ENCODE measurements at places on chromosomes 1 and 21.

DNA sequence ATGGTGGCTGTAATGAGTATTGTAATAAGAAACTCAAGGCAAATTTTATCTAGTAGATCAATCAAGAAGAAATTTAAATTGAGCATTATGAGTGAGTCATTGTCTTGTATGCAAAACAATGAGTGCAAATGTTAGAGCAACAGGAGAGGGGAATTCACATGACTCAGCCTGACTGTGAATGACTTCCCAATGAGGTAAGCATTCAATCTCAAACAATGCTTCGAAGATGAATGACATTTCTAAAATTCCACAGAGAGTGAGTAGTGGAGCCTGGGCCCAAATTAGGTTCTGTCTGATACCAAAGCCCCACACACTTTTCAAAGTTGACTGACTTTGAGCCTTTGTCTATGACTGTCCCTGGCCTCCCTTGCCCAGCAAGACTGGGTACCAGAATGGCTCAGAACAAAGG is 738.0 kb downstream of the PTPRU start:
- DNase-seq = no peak

- DNase-seq = no peak
These were observed 2.8 kb upstream of the EFHD2 start for GRCh38 chr1:15406614-15407559.

DNA sequence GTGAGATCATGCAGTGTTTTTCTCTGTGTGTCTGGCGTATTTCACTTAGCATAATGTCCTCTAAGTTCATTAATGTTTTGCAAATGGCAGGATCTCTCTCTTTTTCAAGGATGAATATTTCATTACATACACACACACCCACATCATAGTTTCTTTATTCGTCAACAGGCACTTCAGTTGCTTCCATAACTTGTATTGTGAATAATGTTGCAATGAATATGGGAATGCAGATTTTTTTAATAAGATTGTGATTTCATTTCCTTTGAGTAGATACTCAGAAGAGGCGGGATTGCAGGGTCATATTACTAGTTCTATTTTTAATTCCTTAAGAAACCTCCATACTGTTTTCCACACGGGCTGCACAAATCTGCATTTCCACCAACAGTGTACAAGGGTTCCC is 134.0 kb downstream of the CLEC20A start:
- no peak for DNase-seq

DNA sequence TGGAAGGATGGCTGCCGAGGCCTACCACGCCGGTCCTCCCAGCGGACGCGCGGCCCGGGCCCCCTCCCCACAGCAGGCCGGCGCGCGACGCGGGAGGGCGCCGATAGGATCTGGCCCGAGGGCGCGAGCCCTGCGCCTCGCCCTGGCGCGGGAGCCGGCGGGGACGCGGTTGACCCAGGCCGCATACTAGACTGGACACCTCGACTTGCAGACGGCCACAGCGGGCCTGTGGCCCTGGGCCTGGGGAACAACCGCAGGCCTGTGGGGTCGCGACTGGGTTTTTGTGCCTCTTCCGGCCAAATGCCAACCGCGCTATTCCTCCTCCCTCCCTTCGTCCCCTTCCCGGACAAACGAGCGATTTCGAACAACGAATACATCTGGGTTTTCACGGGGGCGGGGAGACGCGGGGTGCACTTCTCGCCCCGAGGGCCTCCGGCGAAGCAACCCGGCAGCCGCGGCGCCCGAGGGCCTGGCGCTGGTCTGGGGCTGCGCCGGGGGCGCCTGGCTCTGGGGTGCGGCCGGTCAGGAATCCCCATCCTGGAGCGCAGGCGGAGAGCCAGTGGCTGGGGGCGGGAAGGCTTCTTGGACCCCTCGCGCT is 2.4 kb downstream of the NHLH2 start:
- DNase-seq = no peak

- no peak for DNase-seq
These were observed 35.0 kb upstream of the IFNLR1 start for GRCh38 chr1:24222008-24222605.

DNA sequence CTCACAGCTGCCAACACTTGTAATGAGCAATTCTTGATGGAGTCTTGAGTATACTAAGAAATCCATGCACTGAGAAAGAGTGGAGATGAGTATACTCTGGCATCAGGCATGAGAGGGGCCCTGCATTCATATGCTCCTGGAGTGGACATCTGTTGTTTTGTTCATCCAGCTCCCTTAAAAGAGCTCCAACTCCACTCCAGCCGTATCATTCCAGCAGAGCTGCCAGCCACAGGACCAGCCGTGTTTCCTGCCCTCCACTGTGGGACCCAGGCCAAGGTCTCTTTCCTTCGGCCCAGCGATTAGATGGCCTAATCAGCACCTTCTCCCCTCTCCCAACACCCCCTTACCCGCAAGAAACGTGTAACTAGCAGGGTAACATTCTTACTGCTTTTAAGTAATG is 144.5 kb downstream of the OMA1 start:
- DNase-seq = no peak

- DNase-seq = no peak
These were observed 37.8 kb upstream of the GADD45A start for GRCh38 chr1:67647036-67647798.

GRCh38 chr1:111833334-111833733 is 77.6 kb downstream of the DDX20 start:
- DNase-seq = no peak

DNA sequence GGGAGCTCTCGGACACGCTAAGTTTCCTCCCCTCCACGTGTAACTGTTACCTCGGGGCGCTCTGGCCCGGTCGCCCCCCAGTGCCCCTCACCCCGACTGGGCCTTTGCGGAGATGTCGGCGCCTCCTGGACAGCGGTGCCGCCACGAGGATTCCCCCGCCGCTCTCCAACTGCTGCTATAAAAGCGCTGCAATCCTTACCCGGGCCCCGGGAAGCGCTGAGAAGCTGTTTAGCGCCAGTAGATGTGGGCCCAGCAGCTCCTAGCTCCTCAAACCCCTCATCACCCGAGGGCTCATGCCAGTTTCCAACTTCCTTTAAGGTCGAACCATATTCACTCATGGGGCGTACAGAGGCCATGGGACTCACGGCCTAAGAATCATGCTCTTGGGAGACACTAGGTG is 361 bp upstream of the LMX1A start:
- DNase-seq = no peak
